ENCODE measurements at places on chromosomes 6 and 20.
A peak's percentile ranks its signal among the peaks of the same experiment; 100 is the strongest.

DNA sequence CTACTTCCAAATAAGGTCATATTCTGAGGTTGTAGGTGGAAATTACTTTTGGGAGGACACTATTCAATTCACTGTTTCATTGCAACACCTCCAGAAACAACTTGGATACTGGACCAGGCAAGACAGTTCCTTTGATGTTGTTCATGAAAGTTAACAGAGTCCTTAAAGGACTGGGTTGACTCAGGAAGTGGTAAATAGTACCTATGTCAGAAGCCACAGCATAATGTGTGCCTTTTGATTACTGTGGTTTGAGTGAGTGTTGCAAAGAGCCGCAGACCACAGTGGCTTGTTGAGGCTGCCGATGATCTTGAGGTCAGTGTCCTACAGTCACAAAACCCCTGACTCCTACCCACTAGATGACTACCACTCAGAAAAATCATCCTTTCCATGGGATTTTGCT, 10.9 kb downstream of the IL20RA start:
- no peak for DNase-seq

GRCh38 chr20:62301773-62302340, 940 bp upstream of the ADRM1 start:
- peak; percentile 95 for DNase-seq

DNA sequence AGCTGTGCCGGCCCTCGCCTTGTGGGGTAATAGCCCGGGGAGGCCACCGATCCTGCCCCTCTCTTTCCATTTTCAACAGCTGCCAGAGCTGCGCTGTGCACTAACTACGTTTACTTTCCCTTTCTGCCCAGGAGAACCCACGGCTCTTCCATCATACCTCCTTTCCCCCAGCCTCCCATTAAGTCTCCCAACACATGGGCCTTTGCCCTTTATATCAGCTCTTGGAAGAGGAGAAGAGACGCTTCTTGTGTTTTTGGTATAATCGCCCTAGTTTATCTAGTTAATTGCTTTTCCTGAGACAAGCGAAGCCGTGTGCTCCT, 637 bp downstream of the UBR2 start:
- DNase-seq, result no peak

- peak; percentile 47 for DNase-seq
Measured at GRCh38 chr20:8043687-8044282, 24.2 kb upstream of the TMX4 start.

All from NCI-H1694 (cell line).